CD4-positive, alpha-beta T cell treated with Interferon alpha-2 for 1 hour (primary cell): ENCODE measurements at places on chromosomes 12 and 14.

GRCh38 chr14:69553252-69553651 is 21.4 kb downstream of the CCDC177 start:
- no peak for DNase-seq

DNA sequence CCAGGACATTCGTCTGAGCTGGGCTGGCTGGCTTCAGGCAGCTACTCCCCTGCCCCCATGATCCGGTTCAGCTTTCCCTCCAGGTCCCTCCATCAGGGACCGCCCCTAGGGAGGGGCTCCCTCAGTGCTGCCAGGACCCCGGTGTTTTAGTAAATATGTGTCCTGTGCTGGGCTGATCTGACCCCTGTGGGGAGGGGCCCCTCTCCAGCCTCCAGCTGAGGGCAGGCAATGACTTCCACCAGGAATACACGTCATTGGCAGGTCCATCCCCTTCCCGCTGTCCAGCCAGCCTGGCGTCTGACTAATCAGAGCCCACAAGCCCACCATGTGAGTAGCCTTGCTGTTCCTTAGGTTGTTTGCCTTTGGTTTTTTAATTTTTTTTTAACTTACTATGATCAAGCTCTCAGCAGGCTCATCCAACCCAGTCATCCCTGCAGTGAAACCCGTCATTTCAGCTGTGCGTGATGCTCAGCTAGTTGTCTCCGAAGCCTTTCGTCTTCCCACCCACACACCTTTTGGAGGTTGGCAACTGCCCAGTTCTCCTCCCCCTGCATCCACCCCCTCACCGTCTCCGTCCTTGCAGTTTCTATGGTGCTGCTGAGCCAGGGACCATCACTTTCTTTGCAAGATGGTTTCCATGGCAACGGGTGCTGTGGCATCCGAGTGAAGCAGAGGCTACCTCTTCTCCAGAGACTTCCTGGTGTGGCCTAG is 16.0 kb upstream of the SERPINA4 start:
- DNase-seq = no peak

DNA sequence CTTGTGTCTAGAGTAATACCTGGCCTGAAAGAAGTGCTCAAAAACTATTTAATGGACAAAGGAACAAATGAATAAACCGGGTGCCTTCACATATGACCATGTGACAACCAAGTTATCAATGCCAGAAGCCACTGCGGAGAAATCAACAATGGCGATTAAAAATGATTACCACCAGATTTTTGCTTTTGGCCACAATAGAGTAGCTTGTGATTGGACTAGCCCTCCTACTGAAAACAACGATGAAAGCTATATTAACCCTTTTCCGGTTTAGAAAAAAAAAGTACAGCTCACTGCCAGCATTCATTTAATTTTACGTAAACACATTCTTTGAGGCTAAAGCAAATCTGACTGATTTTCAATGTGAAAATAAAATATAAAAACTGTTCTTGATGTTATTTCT is 41.6 kb upstream of the TTC7B start:
- no peak for DNase-seq

- no peak for DNase-seq
These were observed 827.6 kb downstream of the SLC6A15 start for GRCh38 chr12:84085046-84085445.
